ENCODE measurements at places on chromosomes 2 and 18.

DNA sequence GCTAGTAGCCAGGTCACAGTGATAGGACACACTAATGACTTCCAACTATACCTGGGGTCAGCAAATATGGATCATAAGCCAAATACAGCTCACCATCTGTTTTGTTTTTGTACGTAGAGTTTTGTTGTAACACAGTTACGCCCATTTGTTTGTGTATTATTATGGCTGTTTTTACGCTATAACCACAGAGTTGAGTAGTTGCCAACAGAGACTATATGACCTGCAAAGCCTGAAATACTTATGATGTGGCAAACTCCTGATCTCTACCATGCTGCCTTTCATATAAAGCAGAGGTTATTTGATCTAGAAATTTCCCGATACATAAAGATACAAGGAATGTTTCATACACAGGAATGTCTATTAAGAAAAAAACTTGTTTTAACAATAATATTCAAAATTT lies 152.2 kb downstream of the HNMT start:
- no peak for DNase-seq

GRCh38 chr2:50769406-50770181 lies 262.3 kb downstream of the NRXN1 start:
- DNase-seq: no peak

GRCh38 chr2:180046776-180047175 lies 39.7 kb upstream of the CWC22 start:
- DNase-seq: no peak

- no peak for DNase-seq
Observed at GRCh38 chr18:21141668-21142422, 30.2 kb upstream of the ROCK1 start.

DNA sequence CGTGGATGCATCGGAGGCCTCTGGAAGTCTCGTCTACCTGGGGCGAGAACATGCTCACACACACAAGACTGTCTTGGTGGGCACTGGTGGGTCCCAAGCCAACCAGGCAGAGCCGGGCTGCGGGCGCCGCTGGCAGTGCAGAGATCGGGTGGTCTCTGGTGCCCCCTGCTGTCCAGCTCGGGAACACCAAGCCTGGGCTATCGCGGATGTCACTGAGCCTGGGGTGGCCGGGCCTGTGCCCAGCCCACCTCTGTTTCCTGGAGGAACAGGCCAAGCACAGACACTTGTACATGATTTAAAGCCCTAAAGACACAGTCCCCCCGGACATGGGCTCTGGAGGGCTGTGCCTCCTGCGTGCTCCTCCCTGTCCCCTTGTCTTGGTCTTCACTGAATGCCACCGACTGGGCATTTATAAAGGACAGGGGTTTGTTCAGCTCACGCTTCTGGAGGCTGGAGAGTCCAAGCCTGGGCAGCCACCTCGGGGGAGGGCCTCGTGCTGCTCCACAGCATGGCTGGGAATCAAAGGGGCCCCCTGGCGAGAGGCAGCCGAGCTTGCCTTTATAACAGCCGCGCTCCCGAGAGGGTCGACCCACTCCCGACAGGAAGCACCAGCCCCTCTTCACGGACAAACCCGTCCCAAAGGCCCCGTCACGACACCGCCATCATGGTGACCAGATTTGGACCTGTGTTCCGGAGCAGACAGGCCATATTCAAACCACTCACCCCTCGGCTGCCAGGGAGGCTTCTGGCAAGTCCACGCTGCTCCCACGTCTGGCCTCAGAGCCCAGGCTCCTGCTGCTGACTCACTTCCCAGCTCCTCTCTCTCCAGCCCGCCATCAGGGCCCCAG lies 3.6 kb upstream of the OTOS start:
- DNase-seq: peak; percentile 77

DNA sequence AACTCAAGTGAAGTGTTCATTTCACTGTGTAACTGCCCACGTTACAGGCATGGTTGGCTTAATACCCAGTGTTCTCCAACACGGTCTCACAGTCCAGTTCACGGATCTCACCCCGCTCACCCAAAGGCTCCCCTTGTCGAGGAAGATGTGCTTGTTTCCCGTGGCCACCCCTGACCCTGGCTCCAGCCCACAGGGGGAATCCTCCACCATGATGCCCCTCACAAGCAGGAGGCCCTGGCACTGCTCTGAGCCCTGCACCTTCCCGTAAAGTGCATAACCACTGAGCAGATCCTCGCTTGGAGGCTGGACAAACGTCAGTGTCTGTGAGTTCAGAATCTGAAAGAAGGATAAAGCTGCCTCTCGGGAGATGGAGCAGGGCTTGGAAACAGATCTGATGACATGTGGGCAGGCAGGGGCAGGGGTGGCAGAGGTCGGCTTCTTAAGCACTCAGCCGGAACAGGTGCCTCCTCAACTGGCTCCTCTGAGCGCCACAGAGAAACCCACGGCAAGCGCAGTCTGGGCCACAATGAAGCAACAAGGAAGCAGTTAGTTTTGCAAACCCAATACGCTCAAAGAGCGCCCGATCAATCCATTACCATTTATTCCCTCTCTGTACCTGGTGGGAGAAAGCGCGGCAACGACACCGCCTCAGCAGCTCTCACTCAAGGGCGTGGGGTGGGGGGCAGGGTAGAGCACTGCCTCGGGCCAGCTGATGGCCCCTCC lies 17.6 kb downstream of the HDAC4 start:
- DNase-seq: no peak

- DNase-seq: no peak
Observed at GRCh38 chr2:116787848-116788247, 1026.6 kb upstream of the DDX18 start.

All from activated CD8-positive, alpha-beta memory T cell treated with anti-CD3 and anti-CD28 coated beads for 1 hour (primary cell).